ENCODE measurements at places on chromosomes 4 and X.

DNA sequence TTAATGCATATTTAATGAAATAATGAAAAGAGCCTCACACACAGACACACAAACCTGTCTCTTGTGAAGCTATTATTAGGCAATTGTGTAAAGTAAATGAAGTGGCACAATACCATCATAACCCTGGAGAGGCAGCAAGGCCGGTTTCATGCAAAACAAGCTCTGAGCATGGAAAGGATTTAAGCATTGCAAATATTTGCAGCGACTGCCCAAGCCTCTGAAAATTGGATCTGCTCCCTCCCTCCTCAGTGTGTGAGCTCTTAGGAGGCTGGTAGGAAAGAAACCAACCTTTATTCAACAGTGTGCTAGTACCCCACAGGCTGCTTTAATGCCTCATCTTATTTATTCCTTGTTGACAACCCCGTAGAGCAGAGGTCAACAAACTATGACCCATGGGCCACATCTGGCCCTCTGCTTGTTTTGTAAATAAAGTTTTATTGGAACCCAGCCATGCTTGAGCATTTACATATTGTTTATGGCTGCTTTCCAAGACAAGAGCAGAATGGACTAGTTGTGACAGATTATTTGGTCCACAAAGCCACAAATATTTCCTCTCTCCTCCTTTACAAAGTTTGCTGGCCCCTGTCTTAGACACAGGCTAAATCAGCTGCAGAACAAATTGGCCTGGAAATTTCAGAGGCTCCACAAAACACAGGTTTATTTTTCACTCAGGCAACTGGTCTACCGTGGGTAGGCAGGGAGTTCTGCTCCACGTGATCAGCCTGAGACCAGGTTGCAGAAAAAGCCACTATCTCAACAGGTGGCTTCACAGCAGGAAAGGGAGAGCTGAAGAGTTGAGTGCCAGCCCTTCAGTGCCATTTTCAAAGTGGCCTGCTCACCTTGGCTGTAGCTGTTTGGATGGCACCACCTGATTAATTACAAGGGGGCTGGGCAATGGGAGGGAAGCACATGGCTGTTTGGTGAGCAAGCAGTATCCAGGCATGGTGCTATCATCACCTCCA, 16.8 kb downstream of the RS1 start:
- DNase-seq = no peak

GRCh38 chrX:6432226-6432625, 102.7 kb downstream of the VCX3A start:
- no peak for DNase-seq

- no peak for DNase-seq
Measured at GRCh38 chr4:38192516-38192915, 232.3 kb downstream of the PTTG2 start.

GRCh38 chrX:49266523-49267445, 2.3 kb upstream of the FOXP3 start:
- no peak for DNase-seq
